ENCODE measurements at places on chromosomes 2 and 18.

- DNase-seq: no peak
These were observed 35.4 kb downstream of the PROC start for GRCh38 chr2:127453392-127454171.

DNA sequence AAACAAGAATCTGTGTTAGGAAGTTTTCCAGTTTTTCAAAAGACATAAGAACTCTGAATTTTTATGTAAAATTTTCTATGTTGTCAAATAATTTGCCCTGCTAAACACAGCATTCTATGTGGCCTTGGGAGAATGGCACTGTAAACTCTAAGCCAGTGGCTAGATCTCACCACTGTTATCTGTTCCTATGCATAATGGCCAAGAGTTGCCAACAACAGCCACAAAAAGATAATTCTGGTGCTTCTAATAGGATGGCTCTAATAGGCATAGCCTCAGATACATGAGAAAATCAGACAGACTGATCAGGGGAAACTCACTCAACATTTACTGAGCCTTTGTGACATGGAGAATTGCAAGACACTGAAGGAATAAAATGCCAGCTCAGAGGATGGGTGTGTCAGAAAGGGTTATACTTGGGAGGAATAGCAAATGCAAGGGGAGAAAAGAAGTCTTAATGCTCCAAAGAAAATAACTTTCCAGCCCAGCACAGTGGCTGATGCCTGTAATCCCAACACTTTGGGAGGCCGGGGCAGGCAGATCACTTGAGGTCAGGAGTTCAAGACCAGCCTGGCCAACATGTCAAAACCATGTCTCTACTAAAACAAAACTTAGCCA lies 63.7 kb downstream of the COBLL1 start:
- DNase-seq: no peak

DNA sequence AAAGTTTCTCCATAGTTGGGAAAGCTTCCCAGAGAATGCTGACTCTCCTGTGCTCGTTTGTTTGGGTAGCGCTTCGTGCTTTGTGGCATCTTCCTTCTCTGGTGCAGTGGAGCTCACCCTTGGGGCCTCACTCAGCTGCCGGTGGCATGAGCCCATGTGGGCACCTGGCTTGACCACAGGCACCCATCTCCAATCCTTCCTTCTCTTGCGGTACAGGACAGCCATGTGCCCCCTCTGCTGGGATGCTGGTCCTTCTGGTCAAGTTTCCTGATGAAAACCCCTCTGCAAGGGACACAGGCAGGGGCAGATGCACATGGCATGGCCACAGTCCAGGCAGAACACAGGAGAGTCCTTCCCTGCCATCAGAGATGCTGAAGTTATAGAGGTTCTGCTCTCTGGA lies 555.9 kb upstream of the HS6ST1 start:
- no peak for DNase-seq

- no peak for DNase-seq
These were observed 557.1 kb upstream of the CHAC2 start for GRCh38 chr2:53210538-53210937.

GRCh38 chr2:119476301-119477112 lies 44.9 kb downstream of the TMEM37 start:
- DNase-seq: no peak

- DNase-seq: no peak
These were observed 180.6 kb downstream of the FSIP2 start for GRCh38 chr2:185919155-185919554.

DNA sequence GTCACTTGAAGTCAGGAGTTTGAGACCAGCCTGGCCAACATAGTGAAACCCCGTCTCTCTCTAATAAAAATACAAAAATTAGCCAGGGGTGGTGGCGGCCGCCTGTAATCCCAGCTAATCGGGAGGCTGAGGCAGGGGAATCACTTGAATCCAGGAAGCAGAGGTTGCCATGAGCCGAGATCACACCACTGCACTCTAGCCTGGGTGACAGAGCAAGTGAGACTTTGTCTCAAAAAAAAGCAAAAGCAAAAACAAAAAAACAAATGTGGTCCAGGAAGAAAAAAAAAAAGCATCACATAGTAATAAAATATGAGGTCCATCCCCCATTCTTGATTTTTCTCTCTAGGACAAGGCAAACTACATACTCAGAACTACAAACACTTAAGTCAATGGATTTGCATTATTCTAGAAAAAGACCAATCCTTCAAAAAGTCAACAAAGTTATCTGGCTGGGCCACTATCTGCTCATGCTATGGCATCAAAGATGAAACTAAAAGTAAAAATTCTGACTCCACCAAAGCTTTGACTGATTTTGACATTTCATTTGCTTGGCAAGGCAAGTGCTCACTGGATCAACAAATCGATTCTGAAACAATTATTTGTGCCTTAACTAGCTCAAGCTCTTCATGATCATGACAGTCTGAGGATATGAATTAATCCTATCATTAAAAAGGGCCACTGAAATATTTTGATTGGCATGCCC lies 28.4 kb downstream of the MEX3C start:
- DNase-seq: no peak

DNA sequence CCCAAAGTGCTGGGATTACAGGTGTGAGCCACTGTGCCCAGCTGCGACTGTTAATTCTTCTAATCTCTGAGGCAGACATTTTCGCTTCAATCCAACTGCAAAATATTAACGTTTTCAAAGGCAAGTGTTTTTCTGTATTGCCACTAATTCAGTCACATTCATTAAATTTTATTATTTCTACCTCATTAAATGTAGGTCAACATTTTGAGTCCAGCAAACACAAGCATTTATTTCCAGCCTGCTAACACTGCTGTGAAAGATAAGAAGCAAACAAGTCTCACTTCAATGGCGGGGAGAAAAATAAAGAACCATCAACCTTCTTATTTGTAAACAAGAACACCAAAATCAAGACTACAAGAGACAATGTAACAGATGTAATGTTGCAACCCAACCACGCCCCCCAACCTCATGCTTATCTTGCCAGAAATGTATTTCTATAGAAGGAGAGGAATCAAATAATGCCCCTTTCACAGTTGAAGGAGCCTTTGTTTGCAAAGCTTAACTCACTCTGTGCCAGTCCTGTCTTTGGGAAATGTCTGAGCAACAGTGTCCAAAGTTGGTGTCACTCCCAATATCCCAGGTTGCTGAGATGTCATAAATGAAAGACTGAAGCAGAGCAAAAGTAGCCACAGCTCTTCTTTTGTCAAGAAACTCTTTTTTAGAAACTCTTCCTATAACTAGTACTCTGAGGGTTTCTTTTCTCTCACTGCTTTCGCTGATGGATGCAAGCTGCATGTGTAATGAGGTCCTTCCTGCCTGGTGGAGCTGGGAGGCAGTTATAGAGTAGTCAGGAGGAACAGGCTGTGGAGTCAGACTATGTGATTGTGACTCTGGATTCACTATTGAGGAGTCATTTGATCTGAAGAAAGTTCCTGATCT lies 8.6 kb downstream of the DOCK10 start:
- DNase-seq: no peak

- DNase-seq: no peak
These were observed 156.2 kb downstream of the UXS1 start for GRCh38 chr2:106037932-106038331.

- no peak for DNase-seq
These were observed 5.9 kb downstream of the PPP3R1 start for GRCh38 chr2:68246396-68246795.

DNA sequence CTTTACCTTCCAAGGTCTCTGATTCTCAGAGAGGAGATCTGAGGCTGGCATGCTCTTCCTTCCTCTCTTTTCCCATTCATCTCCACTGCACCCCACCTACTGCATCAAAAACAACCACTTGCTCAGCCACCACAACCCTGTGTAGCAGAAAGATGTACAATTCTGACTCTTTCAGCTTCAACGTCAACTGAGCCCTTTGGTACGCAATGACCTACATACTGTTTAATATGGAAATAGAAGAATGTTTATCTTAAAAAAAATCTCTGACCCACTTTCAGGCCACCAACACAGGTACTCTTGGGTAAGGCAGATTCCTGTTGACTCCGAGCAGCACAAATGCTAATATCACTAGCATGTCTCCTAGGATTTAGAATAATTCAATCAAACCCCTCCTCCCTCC lies 76.2 kb upstream of the AFF3 start:
- DNase-seq: no peak

DNA sequence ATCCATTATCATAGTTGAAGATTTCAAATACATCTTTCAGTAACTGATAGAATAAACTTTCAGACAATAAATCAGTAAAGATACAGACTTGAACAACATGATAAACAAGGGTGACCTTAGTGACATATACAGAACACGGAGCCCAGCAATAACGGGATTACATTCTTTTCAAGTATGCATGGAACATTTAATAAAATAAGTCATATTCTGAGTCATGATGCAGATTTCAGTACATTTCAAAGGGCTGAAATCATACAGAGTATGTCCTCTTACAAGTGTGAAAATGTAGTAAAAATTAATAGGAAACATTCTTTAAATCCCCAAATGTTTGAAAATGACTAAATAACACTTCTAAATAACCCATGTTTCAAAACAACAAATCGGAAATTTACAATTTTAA lies 17.2 kb upstream of the KLHL29 start:
- DNase-seq: no peak

DNA sequence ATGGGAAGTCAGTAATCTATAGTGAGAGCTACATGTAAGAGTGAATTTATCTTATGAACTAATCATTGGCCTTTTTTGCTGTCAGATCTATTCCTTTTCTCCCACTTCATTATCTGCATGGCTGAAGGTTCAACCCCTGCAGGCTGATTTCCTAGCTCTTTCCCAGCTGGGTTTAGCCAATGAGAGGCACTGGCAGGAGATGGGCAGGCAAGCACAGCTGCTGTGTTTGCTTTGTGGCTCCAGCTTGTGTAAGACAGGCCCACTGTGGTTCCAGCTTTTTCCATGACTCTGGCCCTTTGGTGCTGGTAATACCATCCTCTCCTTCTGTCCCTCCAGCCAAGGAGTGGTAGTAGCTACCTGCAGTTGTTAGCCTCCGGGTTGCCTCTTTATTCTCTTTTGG lies 248.8 kb downstream of the PLCL1 start:
- DNase-seq: no peak

- DNase-seq: no peak
These were observed 180.0 kb downstream of the NRXN1 start for GRCh38 chr2:50851886-50852285.

GRCh38 chr2:167939514-167940345 lies 307.7 kb downstream of the STK39 start:
- DNase-seq: no peak

DNA sequence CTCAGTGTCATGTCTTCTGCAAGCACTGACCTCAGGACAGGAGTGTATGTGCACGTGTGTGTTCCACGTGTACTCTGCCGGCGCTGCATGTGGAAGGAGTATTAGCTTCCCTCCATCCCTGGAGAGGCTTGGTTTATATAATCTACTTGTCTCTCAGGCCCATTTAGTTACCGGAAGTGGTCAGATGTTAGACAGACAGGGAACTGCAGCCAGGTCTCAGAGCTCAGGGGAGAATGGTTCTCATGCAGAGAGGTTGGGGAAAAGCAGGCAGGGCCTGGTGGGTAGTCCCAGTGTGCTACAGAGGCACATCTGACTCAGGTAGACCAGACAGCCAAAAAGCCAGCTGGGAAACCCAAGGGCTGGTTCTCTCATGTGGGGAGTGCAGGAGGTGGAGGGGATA lies 167.9 kb downstream of the CTIF start:
- peak; percentile 10 for DNase-seq

DNA sequence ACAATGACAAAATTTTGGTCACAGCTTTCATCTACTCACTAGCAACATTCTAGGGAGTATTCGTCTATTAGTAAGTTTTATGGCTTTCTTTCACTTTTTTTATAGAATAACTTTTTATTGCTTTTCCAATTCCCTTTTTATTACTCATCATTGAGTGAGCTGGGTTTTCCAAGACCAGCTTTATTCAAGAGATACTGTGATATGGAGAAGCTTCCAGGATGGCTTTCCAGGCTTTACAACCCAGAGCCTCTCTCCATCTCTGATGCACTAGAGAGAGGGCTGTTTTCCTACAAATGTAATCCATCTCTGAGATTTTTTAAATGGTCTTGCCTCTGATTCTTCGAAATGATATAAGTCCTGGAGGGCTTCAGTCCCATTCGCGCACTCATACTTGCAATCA lies 118.3 kb downstream of the LDLRAD4 start:
- no peak for DNase-seq

DNA sequence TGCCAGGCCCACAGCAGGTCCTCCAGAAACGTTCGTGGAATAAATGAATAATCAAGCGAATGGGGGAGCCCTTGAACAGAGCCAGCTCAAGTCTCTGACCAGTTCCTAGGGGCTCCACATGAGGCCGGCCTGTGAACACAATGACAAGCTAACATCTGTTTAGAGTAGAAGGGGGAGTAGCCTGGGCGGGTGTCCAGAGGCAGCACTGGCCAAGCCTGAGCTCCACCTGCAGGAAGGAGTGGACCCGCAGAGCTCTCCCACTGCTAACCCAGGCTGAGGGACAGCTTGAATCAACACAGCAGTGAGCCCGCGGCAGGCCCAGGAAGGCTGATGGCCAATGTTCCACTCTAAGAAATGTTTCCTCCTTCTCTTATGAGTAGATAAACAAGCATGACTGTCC lies 234.8 kb upstream of the RAB6C start:
- DNase-seq: no peak

DNA sequence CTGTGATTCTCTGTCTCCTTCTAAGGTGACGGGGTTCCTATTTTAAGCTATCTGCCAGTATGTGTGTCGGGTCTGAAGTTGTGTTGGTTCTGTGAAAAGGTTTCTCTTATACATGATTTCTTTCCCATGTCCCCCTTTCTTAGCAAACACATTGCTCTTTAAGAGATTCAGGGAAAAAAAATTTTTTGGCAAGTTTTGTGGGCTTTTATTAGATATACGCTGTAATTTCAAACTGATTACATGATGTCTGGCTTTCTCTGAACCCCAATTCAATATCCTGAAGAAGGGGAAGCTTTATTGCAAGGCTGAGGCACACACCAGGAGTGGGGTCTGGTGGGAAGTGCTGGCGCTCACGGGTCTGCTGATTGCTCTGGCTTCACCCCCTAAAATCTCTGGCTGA lies 210.6 kb downstream of the AGPS start:
- DNase-seq: no peak

DNA sequence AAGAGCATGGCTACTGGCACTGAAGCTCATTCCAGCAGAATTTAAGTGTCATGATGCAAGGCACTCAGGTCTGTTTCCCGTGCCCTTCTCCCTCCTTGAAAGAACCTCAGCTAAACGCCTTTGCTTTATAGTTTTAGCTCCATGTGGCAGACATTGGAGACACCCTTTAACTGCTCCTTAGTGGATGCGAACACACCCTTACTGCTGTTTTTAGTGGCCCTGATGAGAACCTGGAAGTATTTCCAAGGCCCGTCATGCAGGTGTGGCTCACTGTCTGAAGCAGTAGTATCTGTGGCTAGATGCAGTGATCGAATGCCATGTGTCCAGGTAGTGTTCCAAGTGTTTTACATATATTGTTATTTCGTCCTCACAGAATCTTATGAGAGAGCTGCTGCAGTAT lies 28.3 kb downstream of the KIF5C start:
- DNase-seq: no peak

DNA sequence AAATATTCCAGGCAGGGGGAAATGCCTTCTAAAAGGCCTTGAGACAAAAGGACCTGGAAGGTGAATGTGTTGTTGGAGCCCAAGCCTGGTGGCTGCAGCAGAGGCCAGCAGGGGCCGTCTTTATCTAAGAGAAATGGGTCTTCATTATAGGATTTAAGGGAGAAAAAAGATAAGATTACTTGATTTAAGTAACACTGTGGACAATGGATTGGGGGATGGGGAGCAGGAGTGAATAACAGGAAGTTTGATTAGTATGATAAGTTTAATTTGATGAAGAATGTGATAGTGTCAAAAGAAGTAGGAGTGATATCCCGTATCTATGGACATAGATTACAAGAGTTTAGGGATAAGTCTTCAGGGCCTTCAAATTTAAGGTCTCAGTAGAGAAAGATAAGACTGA lies 64.2 kb downstream of the WDR75 start:
- DNase-seq: no peak

- peak; percentile 67 for DNase-seq
These were observed 808 bp downstream of the ATP5MC3 start for GRCh38 chr2:175180701-175181103.
